ENCODE measurements at places on chromosomes 5 and 9.
A peak's percentile ranks its signal among the peaks of the same experiment; 100 is the strongest.

GRCh38 chr5:133049726-133050048 lies 2.1 kb upstream of the HSPA4 start:
- DNase-seq: no peak

GRCh38 chr9:71758277-71758676 lies 10.0 kb downstream of the CEMIP2 start:
- DNase-seq: no peak

DNA sequence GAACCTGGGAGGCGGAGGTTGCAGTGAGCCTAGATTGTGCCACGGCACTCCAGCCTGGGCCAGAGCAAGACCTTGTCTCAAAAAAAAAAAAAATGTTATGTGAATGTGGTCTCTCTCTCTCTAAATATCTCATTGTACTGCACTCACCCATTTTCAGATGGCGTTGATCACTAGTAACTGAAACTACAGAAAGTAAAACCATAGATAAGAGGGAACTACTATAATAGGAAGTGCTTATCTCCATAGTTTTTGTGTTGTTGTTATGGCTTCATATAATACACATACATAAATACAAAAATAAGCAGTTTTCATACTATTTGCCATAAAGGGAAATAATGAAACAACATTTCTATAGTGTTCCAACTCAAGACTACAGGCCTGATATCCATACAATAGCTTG lies 9.1 kb downstream of the IL31RA start:
- DNase-seq: no peak

DNA sequence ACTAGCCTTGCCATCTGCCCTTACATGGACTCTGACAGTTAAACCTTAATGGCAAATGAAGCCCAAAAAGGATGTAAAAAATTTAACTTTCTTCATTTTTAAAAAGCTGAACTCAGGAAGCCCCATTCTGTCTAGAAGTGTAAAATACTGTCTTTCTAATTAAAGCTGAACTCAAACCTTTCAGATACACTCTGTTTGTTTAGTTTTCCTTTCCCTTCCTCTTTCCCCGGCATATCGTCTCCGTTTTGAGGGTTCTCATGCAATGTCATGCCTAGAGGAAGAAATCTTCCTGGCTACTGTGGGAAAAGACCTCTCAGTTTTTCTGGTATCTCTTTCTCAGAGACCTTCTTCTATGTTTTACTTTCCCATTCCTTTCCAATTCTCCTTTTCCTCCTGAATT lies 841.5 kb downstream of the DTWD2 start:
- no peak for DNase-seq

DNA sequence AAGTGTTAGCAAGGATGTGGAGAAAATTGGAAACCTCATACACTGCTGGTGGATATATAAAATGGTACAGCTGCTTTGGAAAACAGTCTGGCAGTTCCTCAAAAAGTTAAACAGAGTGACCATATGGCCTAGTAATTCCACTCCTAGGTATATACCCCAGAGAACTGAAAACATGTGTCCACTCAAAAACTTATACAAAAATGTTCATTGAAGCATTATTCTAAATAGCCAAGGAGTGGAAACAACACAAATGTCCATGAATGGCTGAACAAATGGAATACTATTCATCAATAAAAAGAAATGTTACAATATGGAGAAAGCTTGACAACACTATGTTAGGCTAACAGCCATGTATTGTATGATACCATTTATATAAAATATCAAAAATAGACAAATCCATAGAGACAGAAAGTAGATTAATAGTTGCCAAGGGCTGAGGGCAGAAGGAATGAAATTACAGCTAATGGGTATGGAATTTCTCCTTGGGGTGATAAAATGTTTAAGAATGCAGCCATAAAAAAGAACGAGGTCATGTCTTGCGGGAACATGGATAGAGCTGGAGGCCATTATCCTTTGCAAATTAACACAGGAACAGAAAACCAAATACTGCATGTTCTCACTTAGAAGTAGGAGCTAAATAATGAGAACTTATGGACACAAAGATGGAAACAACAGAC lies 33.6 kb upstream of the FBP1 start:
- DNase-seq: no peak

- DNase-seq: no peak
Measured at GRCh38 chr5:62268234-62268633, 37.8 kb upstream of the KIF2A start.

- no peak for DNase-seq
Measured at GRCh38 chr9:20603524-20604268, 18.6 kb downstream of the MLLT3 start.

DNA sequence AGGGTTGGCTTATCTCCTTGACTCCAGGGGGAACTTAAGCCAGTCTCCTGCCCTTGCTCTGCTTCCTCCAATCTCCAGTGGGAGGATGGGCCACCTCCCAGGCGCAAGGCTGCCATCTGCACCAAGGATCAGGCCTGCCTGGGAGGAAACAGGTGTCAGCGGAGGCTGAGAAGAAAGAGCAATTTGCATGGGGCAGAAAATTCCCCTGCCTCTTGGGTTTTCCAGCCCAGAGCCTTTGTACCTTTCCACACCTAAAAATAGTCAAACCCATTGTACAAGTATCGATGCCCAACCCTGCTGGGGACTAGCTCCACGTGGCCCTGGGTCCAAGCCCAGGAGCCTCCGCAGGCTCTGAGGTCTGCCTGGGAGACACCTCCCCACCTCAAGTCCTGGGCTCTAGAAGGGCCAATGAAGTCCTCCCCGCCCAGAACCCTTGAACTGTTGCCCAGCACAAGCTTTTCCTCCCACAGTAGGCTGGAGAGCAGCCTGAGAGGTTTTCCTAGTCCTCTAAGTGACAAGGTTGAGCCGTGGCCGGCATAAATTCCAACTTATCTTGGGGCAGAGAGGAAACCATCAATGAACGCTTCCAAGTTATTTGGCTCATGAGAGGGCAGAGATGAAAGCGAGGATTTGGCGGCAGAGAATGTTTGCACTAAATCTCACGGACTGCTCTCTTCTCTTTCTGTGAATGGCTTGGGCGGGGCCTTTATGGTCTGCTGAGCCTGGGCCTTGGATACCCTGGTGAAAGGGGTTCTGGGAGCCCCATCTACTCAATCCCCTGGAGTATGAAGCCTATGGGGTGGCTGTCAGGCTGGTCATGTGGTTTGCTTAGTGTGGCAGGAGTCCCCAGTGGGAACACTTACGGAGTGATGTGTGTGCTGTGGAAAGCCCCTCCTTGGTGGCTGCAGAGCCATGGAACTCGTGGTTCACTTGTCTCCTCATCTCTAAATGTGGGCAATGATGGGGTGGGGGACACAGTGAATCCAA lies 15.6 kb downstream of the JADE2 start:
- no peak for DNase-seq

DNA sequence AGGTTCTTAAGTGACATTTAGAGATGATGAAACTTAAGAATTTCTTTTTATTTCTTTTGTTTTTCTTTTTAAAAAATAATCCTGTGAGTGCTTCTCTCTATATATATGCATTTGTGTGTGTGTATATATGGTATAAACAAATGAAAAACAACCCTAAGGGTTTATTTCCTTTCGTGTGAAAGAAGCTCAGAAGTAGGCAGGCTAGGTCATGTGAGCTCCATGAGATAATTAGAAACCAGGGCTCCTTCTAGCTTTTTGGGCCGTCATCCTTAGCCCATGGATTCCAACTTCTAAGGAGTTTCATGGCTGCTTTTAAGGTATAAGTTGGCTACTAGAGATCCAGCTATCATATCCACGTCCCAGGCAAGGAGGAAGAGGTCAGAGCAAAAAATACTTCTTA lies 11.2 kb downstream of the C9orf43 start:
- no peak for DNase-seq

DNA sequence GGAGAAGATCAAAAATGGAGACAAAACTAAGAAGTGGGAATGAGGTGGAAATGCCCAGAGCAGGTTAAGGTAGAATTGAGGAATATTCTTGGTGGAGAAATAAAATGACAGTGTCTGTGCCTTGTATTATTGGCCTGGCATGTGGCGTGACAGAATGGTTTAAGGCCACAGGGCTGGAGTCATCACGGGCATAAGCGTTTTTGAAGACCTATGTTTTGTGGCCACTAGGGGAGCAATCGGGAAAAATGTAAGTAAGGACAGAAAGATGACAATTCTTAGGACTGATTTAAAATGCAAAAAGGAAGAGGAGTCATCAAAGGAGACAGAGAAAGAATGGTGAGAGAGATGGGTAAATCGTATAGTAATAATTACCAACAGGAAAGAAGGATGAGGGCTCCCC lies 72.2 kb upstream of the EPB41L4A start:
- DNase-seq: peak; percentile 12

- no peak for DNase-seq
Measured at GRCh38 chr9:135524130-135524861, 3.1 kb downstream of the LCN1 start.

- DNase-seq: peak; percentile 44
Measured at GRCh38 chr9:121620777-121621449, 30.5 kb upstream of the DAB2IP start.

DNA sequence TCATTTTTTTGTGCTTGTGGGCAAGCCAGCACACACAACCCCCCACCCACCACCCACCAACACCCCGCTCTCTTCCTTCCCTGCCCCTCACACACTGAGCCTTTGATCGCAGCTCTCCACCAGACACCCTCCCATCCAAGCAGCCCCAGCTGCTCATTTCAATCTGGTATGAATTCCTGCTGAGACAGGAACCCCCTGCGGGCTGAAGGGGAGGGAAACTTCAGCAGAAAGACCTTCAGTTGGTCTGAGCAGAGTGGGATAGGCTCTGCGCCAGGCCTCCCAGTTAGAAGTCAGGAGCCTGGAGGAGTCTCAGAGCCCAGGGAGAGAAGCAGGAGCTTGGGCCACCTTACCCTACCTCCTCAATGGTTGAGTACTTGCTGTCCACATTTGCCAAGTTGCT lies 7.2 kb downstream of the PCDHGC5 start:
- DNase-seq: no peak

DNA sequence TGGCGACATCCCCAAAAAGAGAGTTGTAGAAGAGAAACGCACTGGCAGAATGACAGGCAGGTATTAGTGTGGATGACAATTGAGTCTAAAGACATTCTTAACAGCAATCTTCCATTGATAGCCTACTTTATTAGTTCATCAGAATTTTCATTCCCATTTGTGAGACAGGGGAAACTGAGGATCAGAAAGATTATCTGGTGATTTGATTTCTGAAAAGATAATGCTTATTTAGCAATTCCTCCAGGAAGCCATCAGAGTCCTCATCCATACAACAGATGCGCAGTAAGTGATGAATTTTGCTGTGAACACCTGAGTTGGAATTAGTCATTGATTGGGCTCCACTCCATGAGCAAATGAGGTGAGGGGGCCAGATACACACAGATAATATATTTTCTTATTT lies 57.3 kb upstream of the ANKRD33B start:
- no peak for DNase-seq

DNA sequence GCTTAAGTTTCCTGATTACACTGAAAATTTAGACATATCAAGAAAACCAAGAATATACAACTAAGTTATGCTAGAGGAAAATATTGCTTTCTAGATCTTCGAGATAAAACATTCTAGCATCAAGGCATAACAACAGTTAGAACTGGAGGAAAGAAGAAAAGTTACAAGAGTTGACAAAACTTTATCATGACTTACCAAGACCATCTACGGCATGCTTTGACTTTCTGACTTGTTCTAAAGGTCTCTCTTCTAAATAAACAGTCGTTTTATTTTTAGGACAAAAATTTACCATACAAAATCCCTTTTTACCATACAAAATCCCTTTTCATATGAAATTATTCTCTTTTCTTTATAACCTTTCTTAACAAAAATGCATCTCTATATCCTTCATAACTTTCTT lies 1110.1 kb upstream of the CDH10 start:
- no peak for DNase-seq

Measured in endothelial cell (in vitro differentiated cells).